ENCODE measurements at places on chromosomes 2 and 18.
A peak's percentile ranks its signal among the peaks of the same experiment; 100 is the strongest.

DNA sequence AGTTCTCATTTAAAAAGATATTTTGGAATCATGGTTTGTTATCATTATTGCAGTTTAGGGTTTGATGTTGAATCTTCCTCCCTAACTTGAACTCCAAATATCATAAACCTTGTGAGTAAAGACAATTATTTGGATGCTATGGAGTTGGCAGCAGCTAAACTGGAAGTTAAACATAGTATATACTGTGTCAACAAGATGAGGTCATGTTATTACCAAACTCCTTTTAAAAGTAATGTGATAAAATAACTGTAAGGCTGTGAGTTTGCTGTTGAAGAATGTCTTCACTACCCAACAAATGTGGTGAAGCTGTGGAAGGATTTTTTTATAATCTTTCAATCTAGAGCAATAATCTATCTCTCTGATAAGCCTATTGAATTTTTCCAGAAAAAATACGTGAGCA lies 16.0 kb downstream of the DNAH6 start:
- no peak for DNase-seq

DNA sequence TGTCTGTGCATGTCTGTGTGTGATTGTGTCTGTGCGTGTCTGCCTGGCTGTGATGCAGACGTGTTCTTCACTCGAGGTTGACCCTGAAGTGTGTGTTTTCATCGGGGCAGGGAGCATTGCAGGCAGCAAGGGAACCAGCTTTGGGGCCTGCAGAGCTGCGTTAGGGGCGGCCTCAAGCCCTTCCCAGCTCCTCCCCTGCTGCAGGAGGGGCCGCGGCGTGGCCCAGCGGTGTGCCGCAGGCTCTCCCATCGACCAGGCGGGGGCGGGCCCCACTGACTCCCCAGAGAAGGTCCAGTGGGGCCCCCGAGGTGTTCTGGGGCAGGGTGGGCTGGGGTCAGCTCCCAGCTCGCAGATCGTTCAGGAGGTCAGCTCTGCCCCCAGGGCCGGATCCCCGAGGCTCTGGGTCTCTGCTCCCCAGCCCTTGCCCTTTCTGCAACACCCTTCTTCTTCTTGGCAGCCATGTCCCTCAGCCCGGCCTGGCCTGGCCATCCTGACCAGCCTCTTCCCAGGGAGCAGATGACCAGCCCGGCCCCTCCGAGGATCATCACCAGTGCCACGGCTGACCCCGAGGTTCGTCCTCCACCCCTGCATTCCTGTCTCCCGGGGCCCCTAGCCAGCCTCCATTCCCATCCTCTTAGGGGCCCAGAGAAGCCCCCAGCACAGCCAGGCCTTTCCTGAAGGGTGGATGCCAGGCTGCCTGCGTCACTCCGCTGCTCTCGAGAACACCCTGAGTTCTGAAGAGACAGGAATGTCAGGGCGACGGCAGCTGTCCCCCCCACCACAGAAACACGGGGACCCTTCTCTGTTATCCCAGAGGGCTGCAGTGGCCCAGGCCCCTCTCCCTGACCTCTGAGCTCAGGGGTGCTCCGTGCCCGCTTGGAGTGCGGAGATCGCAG lies 11.1 kb upstream of the KLHL30 start:
- DNase-seq: peak; percentile 40

DNA sequence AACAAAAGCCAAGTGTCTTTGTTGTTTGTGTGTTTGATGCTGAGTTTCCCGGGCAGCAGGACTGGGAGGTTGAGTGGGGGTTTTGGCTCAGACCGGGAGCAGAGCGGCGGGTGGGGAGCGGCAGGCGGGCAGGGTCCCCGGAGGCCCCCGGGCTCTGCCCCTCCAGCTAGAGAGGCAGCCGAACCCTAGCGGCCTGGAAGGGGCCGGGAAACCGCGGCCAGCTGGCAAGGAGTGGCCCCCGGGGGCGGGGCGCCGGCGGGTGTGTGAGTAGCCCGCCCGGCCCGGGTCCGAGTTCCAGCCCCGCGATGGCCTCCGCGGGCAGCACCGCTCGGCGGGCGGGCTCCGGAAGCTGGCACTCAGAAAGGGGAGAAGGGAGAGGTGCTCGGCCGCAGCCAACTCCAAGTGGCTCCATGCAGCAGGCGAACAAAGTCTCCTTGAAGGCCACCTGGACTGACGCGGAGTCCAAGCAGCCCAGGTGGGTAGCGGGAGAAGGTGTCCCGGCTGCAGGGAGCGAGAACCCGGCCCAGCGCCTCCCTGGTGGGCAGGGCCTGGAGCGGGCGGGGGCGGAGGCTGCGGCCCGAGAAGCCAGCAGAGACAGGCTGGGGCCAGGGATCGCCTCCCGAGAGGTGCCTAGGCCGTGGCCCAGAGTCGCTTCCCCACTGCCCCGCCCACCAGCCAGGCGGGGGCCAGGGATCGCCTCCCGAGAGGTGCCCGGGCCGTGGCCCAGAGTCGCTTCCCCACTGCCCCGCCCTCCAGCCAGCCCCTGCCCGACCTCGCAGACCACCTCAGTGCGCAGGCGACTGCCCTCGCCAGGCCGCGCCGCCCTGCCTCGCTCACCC lies at the start of gene ANKRD53:
Gene ANKRD53 (plus strand): TSS at position 290 of the 839 bp plus-strand sequence. CDS start 16 bp downstream, at position 306.
- no peak for DNase-seq

GRCh38 chr2:232405943-232406510 lies 617 bp upstream of the ALPG start:
- DNase-seq: no peak

- no peak for DNase-seq
Observed at GRCh38 chr18:10519366-10519765, 6.5 kb upstream of the NAPG start.

- no peak for DNase-seq
Observed at GRCh38 chr2:190789074-190790004, 91.3 kb upstream of the GLS start.

All from OCI-M1 (cell line).